ENCODE measurements at places on chromosomes 13 and 19.
A peak's percentile ranks its signal among the peaks of the same experiment; 100 is the strongest.

GRCh38 chr19:40585241-40585981 lies 8.7 kb downstream of the SHKBP1 start:
- no peak overlapping the region for H3K27ac ChIP-seq
- no peak overlapping the region for H3K4me3 ChIP-seq
- DNase-seq: no peak
- no peaks in the 10 kb centered on the region for H3K27me3 ChIP-seq
- no peaks in the 10 kb centered on the region for H3K4me1 ChIP-seq
- H3K36me3 ChIP-seq: peaks cover 39% of the 10 kb centered on the region

DNA sequence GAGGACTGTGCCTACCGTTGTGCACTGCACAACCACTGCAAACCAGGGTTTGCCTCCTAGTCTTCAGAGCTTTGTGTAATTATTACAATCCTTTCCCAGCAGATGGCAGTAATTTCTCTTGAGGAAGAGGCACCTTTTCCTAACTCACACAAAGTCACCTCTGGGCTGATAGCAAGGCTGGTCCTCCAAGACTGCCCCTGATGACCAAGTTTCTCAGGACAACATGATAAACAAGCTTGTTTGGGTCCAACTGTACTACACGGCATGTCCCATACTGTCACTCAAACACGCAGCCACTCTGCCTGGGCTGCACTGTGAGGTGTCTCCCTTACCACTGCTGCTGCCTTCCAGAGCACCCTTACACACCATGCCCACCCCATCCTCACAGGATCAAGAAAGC lies 39.3 kb downstream of the RFXAP start:
- H3K27me3 ChIP-seq: no peaks in the 10 kb centered on the region
- H3K27ac ChIP-seq: no peak overlapping the region
- H3K36me3 ChIP-seq: peaks cover 14% of the 10 kb centered on the region
- DNase-seq: no peak
- H3K4me1 ChIP-seq: peaks cover 2% of the 10 kb centered on the region

DNA sequence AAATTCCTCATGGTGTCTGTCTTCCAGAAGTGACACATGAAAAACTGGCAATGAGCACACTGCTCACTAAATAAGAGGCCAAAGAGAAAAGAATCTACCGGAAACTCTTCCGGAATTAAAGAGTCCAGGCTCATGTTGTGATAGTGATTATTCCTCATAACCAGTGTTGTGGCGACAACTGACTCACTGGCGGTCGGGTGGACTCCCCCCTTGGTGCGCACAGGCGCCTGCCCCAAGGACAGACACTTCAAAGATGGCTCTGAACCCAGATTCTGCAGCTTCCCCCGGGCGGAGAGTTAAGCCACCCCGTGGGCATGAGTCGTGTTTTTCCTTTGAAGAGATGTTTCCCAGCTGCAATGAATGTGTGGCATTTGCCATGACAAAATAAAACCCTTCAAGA lies 10.3 kb downstream of the IL17D start:
- peaks cover 53% of the 10 kb centered on the region for H3K4me1 ChIP-seq
- DNase-seq: no peak
- H3K27ac ChIP-seq: peak overlapping the region; percentile 88
- peak overlapping the region; percentile 67 for H3K4me3 ChIP-seq
- H3K36me3 ChIP-seq: no peaks in the 10 kb centered on the region
- no peaks in the 10 kb centered on the region for H3K27me3 ChIP-seq

- H3K27me3 ChIP-seq: no peaks in the 10 kb centered on the region
- no peaks in the 10 kb centered on the region for H3K36me3 ChIP-seq
- H3K4me3 ChIP-seq: no peak overlapping the region
- no peak for DNase-seq
- H3K27ac ChIP-seq: no peak overlapping the region
Measured at GRCh38 chr13:51194942-51195341, 27.3 kb upstream of the FAM124A start.

- no peak overlapping the region for H3K27ac ChIP-seq
- H3K36me3 ChIP-seq: no peaks in the 10 kb centered on the region
- no peaks in the 10 kb centered on the region for H3K4me1 ChIP-seq
- H3K27me3 ChIP-seq: no peaks in the 10 kb centered on the region
Measured at GRCh38 chr19:14051980-14052379, 9.9 kb downstream of the PALM3 start.

DNA sequence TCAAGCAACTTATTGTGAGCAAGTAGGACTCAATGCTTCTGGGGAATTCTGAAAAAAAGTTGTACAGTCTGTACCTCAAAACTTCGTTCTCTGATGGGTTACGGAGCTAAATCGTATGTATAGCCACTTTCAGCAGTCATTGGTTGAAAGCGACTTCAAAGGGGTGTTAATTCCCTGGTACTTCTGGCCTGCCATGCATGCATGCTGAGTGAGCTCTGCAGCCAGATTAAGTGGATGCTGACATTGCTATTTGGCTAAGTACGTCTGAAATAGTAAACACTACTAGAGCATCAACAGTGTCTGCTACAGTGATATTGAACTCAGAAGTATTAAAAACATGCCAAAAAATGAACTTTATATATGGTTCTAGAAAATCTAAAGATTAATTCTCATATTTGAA lies 1183.1 kb upstream of the PCDH20 start:
- H3K27me3 ChIP-seq: no peaks in the 10 kb centered on the region
- H3K36me3 ChIP-seq: no peaks in the 10 kb centered on the region
- no peak for DNase-seq
- no peaks in the 10 kb centered on the region for H3K4me1 ChIP-seq
- no peak overlapping the region for H3K4me3 ChIP-seq

DNA sequence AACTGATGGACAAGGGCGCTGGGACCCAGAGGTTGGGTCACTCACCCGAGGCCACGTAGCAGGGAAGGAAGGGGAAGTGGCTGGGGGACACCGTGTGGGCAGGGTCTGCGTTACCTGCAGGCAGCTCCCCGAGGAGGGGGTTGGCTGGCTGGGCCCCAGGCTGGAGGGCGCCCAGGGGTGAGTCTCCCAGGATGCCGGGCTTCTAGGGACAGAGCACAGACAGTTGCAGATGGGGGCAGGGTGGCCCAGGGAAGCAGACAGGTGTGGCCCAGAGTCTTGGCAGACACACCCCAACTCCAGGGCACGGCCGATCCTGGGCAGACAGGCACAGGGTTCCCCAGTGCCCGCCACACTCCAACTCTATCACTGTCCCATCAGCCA lies 5.6 kb upstream of the FDX2 start:
- H3K4me3 ChIP-seq: no peak overlapping the region
- H3K36me3 ChIP-seq: peaks cover 67% of the 10 kb centered on the region
- no peaks in the 10 kb centered on the region for H3K27me3 ChIP-seq

DNA sequence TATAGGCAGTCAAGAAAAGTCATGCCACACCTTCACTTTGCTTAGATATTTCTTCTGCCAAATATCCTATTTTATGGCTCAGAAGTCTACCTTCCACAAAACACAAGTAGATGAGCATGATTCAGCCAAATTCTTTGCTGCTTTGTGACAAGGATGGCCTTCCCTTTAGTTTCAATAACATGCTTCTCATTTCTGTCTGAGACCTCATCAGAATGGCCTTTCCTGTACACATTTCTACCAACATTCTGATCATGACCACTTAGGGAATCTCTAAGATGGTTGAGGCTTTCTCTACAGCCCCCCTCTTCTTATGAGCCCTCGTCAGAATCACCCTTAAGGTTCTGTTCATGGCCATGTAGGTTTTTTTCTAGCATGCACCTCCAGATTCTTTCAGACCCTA lies 96.2 kb downstream of the COL4A2 start:
- no peaks in the 10 kb centered on the region for H3K36me3 ChIP-seq
- H3K27me3 ChIP-seq: no peaks in the 10 kb centered on the region
- H3K4me1 ChIP-seq: peaks cover 54% of the 10 kb centered on the region
- DNase-seq: no peak
- no peak overlapping the region for H3K4me3 ChIP-seq
- peak overlapping the region; percentile 98 for H3K27ac ChIP-seq

GRCh38 chr19:45104658-45105349 lies 11.8 kb downstream of the PPP1R37 start:
- no peak for DNase-seq
- H3K4me1 ChIP-seq: no peaks in the 10 kb centered on the region
- H3K36me3 ChIP-seq: no peaks in the 10 kb centered on the region
- H3K4me3 ChIP-seq: no peak overlapping the region
- no peak overlapping the region for H3K27ac ChIP-seq

DNA sequence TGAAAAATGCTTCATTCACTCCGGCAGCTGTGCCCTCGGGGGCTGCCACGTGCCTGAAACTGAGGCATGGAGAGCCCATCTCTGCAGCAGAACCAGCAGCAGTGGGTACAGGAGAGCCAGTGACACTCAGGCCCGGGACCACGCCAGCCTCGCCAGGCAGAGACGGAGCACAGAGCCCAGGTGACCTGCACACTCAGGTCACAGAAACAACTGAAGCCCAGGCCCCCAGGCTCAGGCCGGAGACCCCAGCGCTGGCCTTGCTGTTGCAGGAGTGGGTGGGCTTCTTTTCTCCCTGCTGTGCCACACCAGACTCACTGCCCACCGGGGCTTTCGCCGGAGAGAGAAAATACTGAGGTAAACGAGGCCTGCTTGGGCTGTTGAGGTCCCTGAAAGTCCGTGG lies 117.3 kb downstream of the SOX1 start:
- DNase-seq: no peak
- no peaks in the 10 kb centered on the region for H3K4me1 ChIP-seq
- no peaks in the 10 kb centered on the region for H3K36me3 ChIP-seq
- H3K27ac ChIP-seq: no peak overlapping the region
- no peaks in the 10 kb centered on the region for H3K27me3 ChIP-seq

GRCh38 chr19:3672993-3673392 lies 27.3 kb downstream of the PIP5K1C start:
- H3K4me3 ChIP-seq: no peak overlapping the region
- no peaks in the 10 kb centered on the region for H3K36me3 ChIP-seq
- H3K27me3 ChIP-seq: no peaks in the 10 kb centered on the region
- DNase-seq: no peak
- H3K27ac ChIP-seq: peak overlapping the region; percentile 20
- H3K4me1 ChIP-seq: peaks cover 29% of the 10 kb centered on the region

- no peaks in the 10 kb centered on the region for H3K27me3 ChIP-seq
- no peak for DNase-seq
- H3K27ac ChIP-seq: no peak overlapping the region
- H3K4me1 ChIP-seq: no peaks in the 10 kb centered on the region
- H3K36me3 ChIP-seq: no peaks in the 10 kb centered on the region
- no peak overlapping the region for H3K4me3 ChIP-seq
Measured at GRCh38 chr19:5165697-5166019, 175.0 kb downstream of the PTPRS start.

- no peaks in the 10 kb centered on the region for H3K4me1 ChIP-seq
- H3K36me3 ChIP-seq: no peaks in the 10 kb centered on the region
- no peaks in the 10 kb centered on the region for H3K27me3 ChIP-seq
Measured at GRCh38 chr13:83692800-83693199, 189.5 kb downstream of the SLITRK1 start.

GRCh38 chr13:32426990-32427851 lies 709 bp downstream of the N4BP2L1 start:
- no peak for DNase-seq
- H3K27ac ChIP-seq: peak overlapping the region; percentile 89
- H3K4me1 ChIP-seq: peaks cover 27% of the 10 kb centered on the region
- H3K27me3 ChIP-seq: no peaks in the 10 kb centered on the region
- H3K36me3 ChIP-seq: no peaks in the 10 kb centered on the region
- H3K4me3 ChIP-seq: peak overlapping the region; percentile 85

- no peaks in the 10 kb centered on the region for H3K36me3 ChIP-seq
- H3K27ac ChIP-seq: no peak overlapping the region
- no peaks in the 10 kb centered on the region for H3K27me3 ChIP-seq
Measured at GRCh38 chr19:29378126-29378525, 147.7 kb upstream of the VSTM2B start.

GRCh38 chr19:11322269-11323024 lies 17.0 kb downstream of the RAB3D start:
- no peaks in the 10 kb centered on the region for H3K27me3 ChIP-seq
- peaks cover 11% of the 10 kb centered on the region for H3K36me3 ChIP-seq
- no peak for DNase-seq
- H3K4me3 ChIP-seq: no peak overlapping the region

DNA sequence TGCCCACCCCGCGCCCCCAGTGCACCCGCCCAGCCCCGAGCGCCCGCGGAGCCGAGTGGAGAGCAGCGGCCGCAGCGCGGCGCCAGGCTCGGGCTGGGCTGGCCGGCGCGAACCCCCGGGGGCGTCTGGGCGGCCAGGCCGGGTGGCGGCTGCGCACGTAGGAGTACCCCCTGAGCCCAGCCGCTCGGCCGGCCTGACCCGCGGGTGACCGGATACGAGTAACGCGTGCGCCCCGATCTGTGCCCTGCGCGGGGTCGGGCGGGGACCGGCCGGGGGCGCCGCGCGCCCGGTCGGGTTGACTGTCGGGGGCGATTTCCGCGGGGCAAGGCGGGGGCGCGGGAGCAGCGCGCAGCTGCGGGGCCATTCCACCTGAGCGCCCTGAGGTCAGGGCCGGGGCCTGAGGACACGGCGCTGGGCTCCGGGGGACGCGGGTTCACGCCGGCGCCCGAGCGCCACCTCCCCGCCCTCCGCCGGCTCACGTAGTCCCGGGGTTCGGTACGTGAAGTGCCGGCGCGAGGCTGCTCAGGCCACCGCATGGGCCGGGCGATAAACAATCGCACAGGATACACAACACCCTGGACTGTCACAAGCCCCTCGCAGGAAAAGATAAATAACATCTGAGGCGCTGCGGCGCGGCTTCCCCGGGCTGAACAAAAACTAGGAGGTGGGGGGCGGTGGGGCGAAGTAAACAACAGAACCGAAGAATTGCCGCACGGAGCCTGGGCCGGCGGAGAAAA lies 37.6 kb upstream of the FLT1 start:
- peaks cover 7% of the 10 kb centered on the region for H3K4me1 ChIP-seq
- H3K36me3 ChIP-seq: no peaks in the 10 kb centered on the region
- no peak for DNase-seq
- peak overlapping the region; percentile 69 for H3K4me3 ChIP-seq

GRCh38 chr13:106850973-106851650 lies 283.2 kb upstream of the ARGLU1 start:
- H3K27me3 ChIP-seq: no peaks in the 10 kb centered on the region
- no peak for DNase-seq
- H3K4me1 ChIP-seq: no peaks in the 10 kb centered on the region
- no peak overlapping the region for H3K4me3 ChIP-seq
- H3K27ac ChIP-seq: no peak overlapping the region

GRCh38 chr13:110391273-110391672 lies 84.2 kb downstream of the COL4A2 start:
- no peaks in the 10 kb centered on the region for H3K27me3 ChIP-seq
- H3K36me3 ChIP-seq: no peaks in the 10 kb centered on the region
- DNase-seq: no peak
- H3K27ac ChIP-seq: peak overlapping the region; percentile 98
- no peak overlapping the region for H3K4me3 ChIP-seq
- peaks cover 46% of the 10 kb centered on the region for H3K4me1 ChIP-seq
